T-helper 2 cell treated with Interferon-gamma antibody and Interleukin-4, amounts not matched to agents 5 μg/mL and 100 μg/mL, for 36 hours (primary cell): ENCODE measurements at places on chromosomes 1 and 21.
A peak's percentile ranks its signal among the peaks of the same experiment; 100 is the strongest.

GRCh38 chr1:202575918-202576653 lies 134.2 kb downstream of the SYT2 start:
- no peak for DNase-seq

DNA sequence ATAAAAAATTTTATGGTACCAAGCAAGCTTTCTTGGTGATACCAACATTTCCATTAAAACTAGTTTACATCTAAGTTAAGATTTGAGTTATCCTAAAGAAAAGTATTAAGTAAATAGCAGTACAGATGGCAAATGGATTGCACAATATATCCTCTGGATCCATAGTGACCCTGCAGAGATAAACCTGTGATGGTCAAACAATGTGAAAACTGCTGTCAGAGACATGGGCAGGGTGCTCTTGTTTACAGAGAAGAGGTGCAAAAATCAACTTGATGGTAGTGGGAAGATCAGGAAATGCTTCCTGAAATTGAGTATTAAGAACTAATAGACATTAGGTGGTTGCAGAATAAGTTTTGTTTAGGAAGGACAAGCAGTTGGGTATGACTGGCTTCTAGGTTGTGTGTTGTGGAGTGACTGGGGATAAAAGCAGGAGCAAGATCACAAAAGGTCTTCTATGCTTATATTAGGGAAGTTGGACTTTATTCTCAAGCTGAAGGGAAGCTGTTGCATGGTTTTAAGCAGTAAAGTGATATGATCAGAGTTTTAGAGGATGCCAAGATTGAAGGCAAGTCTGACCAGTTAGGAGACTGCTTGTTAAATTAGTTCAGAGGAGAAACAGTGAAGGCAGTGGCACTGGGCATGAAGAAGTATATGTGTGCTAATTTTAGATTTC lies 9.9 kb downstream of the TTC3 start:
- DNase-seq: no peak

DNA sequence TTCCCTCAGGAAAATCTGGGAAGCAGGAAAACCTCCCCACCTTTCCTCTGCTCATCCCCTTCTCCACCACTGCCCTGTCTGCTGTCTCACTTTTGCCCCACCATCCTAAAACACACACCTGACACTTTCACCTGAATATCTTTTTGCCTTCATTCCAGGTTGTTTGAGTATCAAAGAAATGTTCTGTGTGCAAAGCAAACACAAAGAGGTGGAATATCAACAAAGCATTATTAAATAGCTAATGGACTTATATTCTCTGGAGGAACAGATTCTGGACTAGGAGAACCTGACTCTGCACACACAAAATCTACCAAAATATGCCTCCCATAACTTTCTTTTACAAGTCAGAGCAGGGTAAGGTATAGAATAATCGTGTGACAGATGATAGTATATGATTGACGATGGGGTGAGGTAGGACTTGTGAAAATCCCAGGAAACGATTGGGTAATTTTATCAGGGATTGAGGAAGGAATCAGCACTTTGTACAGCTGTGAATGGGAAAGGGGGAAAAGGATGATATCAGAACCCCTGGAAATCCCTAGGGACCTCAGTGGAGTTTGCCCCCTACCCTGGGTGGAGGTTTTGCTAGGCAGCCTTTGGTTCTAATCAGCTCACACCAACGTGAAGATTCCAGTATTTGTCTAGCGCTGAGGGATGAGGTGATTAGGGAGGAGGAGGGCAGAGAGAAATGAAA lies 87.7 kb downstream of the PROX1 start:
- no peak for DNase-seq

DNA sequence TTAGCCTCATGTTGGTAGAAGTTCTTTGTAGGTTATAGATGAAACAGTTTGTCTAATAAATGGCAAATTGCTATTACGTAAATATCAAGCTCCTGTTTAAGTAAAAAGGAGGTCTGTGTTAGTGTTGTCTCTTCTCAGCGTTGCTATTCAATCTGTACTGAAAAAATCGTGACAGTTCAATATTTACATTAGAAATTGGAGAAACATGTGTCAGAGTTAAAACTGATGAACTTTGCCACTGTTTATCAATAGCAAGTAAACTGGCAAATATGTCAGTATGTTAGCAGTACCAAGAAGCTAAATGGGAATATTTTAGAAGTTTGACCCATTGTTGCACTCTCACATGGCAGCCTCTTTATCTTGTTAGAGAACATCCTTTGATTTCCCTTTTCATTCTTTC lies 218.5 kb downstream of the GPR52 start:
- no peak for DNase-seq

- DNase-seq: no peak
Measured at GRCh38 chr1:210232511-210233215, at the start of gene SERTAD4. Gene SERTAD4, plus strand, starts transcription at chr1:210232796. Its CDS starts 5,165 bp downstream, at chr1:210237961.

DNA sequence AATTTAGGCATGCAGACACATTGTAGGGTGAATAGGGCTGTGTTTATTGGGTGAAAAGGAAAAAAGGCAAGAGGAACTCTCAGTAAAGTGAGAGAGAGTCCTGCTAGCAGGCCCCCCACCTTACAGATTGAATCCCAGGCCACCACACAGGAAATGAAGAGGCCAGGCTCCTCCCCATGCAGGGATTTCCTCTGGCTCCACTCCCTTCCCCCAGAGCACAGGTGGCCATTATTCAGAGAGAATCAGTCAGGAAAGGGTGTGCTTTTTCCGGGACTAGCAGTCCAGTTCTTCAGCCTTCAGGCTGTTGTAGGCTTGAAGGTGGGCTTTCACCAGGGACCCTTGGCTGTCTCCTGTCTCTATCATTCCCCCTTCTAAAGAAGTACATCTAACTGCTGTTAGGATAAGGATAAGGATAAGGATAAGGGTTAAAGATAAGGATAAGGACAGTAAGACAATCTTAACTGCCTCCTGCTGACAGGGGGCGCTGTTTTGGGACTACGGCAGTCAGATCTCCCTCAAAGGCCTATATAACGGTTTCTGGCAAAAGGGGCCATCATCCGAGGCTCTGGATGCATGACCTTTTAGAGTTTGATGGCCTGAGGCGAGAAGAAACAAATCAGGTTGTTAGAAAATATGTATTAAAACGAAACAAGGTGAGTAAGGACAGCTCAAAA lies 26.3 kb downstream of the ZNF648 start:
- DNase-seq: no peak

DNA sequence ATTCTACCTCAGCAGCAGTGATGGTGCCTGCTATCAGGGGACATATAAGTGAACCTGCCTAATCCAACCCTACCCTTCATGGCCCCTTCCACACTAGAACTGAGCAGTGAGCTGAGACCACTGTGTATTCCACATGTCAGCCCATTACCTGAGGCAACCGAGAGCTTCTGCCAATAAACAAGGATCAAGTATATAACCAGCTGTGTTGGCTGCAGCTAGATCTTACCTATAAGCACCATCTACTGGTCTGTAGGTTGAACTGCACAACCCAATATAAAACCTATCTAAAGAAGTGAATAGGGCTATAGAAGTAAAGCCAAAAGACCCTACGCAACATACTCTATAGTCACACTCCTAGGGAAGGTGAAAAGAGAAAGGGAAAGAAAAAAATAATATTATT lies 376.9 kb downstream of the HHIPL2 start:
- no peak for DNase-seq

DNA sequence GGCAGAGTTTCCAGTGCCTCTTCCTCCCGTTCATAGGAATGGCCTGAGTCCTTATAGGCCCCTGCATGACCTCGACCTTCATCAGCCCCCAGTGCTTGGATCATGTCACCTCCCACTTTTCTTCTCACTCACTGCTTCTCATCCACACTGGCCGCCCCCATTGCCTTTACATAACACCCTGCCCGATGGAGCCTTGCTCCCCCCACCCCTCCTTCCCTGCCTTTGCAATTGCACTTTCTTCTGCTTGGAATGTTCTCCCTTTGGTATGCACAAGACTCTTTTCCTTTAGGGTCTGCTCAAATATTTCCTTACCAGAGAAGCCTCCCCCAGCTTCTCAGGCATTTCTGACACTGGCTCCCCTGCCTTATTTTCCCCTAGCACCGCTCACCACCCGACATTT lies 125.2 kb upstream of the KCNJ6 start:
- no peak for DNase-seq

GRCh38 chr1:203290261-203291089 lies 14.8 kb upstream of the BTG2 start:
- peak; percentile 95 for DNase-seq
